Vein endothelial cell (primary cell): ENCODE measurements at places on chromosomes 5 and 9. TPM values are rescaled to one million over a fixed set of nuclear protein-coding genes. Genes with fewer than 3 reads are reported as not detected.

CDKN2B-AS1 gene
- 4.2 TPM in 2 replicates for total RNA-seq

LRRC26 gene
- total RNA-seq = not detected in 2 replicates

DAB2IP gene
- total RNA-seq = 37.1 and 54.9 TPM in 2 replicates

SLC34A3 gene
- total RNA-seq = not detected in 2 replicates

SKIC3 gene
- 120 and 129 TPM in 2 replicates for total RNA-seq
